Transverse colon (tissue), 4 donors: ENCODE measurements at places on chromosomes 7 and 10. TPM values are rescaled to one million over a fixed set of nuclear protein-coding genes. Genes with fewer than 3 reads are reported as not detected.

DNA sequence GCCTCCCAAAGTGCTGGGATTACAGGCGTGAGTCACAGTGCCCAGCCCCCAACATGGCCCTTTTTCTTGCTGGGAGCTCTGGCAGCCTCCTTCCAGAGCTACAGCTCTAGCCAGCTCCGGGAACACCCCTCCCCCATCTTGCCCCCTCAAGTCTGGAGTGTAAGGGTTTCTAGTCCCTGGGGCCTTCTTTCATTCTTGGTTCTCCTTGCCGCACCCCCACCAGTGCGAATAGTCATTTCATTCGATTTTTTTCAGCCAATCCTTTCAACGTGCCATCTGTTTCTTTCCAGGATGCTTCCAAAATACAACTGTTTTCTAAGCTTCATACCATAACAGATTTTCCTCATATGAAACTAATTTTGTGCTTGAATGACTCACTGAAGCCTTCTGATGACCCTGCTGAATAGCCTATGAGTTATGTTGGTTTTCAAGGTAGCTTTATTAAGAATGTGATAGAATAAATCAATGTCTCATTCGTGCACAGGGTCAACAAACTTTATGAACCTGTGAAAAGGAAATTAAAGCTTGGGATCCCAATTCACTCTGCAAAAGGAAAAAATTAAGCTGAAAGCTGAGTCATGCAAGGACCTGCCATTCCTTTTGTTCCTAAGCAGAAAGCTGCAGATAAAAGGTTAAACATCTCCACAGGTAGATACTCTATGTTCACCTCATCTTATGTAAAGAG, 38.6 kb downstream of the CDC14C start:
- no peak for DNase-seq

GRCh38 chr10:45644527-45644926, 28.0 kb downstream of the ZFAND4 start:
- DNase-seq, result no peak

DNA sequence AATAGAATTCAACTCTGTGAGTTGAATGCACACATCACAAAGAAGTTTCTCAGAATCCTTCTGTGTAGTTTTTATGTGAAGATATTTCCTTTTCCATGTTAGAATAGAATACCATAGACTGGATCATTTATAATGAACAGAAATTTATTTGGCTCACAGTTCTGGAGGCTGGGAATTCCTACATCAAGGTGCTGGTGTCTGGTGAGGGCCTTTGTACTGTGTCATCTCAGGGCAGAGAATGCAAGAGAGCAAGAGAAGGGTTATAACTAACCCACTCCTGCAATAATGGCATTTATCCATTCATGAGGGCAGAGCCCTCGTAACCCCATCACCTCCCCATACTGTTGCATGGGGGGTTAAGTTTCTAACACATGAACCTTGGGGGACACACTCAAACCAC, 18.4 kb upstream of the DIP2C start:
- DNase-seq, result no peak

DNA sequence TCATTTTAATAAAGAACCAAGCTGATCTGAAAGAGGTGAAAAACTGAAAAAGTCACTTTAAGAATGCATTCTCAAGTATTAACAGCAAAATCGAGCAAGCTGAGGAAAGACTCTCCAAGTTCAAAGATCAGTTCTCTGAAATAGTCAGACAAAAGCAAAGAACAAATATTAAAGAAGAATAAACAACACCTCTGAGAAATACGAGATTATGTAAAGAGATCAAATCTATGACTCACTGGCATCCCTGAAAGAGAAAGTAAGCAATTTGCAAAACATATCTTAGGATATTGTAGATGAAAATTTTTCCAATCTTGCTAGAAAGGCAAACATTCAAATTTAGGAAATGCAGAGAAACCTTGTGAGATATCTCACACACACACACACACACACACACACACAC, 138.4 kb upstream of the HGF start:
- DNase-seq, result no peak

TFEC gene
- 3.0 TPM for total RNA-seq

ASB4 gene
- total RNA-seq, result not detected

SPAM1 gene
- not detected for total RNA-seq

UBTD1 gene
- total RNA-seq, result 3.0 TPM

CCL24 gene
- 1.8 TPM for total RNA-seq
